CD4-positive, CD25-positive, alpha-beta regulatory T cell (primary cell): ENCODE measurements at places on chromosomes 6 and 20.
A peak's percentile ranks its signal among the peaks of the same experiment; 100 is the strongest.

DNA sequence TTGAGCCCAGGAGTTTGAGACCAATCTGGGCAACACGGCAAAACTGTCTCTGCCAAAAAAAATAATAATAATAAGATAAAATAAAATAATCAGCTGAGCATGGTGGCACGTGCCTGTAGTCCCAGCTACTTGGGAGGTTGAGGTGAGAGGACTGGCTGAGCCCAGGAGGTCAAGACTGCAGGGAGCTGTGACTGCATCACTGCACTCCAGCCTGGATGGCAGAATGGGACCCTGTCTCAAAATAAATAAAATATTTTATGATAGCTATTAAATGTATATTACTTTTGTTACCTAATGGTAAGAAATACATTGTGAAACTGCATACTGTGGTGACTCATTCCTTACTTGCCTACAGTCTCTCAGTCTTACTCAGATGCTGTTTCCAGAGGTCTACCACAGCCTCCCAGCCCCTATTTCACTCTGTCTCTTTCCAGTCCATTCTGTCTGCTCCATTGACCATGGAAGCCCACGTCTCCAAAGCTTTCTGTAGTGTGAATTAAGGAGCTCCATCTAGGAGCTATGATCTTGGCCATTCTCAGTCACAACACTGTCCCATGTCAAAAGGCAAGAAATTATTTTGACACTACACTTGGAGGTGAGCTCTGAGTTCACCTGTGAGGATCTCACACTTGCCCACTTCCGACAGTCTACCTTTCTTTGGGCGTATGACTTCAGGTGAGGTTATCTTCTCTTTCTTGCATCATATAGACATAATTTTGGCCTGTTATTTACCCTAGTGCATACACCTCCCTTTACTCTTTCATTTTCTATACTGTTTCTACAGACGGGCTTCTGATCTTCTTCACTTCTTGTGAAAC is 22.4 kb upstream of the SNX9 start:
- peak; percentile 20 for DNase-seq

- no peak for DNase-seq
Observed at GRCh38 chr6:130517444-130517931, 151.7 kb downstream of the TMEM200A start.

DNA sequence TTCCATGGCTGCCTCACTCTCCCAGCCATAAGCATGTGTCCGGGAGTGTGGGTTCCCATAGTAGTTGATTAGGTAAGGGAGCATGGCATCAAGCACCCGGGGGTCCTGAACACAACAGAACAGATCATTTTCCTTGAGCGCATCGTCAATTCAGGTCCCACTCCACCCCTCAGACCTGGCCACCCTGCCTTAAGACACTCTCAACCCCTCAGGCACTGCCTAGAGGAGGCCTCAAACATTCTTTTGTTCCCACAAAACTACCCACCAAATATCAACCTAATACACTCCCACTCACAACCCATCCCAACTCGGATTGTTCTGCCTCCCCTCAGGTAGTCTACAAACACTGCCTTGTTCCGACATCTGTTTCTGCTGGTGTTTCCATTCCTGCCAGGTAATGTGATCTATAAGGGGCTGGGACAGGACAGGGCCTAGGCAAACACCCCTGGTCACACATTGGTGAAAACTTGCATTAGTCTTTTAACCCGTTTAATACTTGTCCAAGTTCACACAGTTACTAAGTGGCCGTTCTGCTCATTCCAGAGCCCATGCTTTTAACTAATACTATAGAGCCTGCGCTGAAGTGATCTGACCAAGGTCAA is 1.4 kb downstream of the NFS1 start:
- no peak for DNase-seq

GRCh38 chr6:30930506-30930905 is 1.5 kb downstream of the SFTA2 start:
- no peak for DNase-seq

GRCh38 chr20:46022411-46023147 is 6.4 kb upstream of the SLC12A5 start:
- DNase-seq, result peak; percentile 74

- DNase-seq, result no peak
Observed at GRCh38 chr20:50012282-50013263, 29.8 kb downstream of the SNAI1 start.

- no peak for DNase-seq
Observed at GRCh38 chr6:89887452-89888137, 6.7 kb upstream of the GJA10 start.

- DNase-seq, result no peak
Observed at GRCh38 chr6:157813750-157814455, 9.1 kb upstream of the SNX9 start.

DNA sequence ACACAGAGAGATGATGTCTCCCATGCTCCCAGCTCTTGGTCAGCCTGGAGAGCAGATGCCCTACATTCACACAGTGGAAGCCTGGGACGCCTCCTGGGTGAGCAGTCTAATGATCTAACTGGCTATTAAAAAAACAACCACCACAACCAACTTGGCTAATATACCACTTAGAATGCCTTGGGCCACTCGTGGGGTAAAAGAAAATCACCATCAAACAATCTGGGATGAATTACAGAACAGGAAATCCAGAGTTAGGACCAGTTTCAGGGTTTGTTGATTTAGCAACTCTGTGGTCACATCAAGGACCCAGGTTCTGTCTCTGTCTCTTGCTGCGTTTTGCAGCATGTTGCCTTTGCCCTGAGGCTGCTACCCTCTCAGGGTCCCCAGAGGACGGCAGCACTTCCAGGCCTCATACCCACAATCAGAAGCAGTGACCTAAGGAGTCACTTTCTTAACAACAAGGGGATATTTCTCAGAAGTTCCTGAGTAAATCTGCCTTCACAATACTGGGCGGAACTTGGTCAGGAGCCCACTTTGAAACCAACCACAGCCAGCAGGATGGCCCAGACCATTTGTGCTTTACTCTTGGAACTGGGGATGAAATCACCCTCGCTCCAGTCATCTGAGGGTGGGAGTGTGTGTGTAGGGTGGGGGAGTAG is 118.7 kb downstream of the CLIC5 start:
- DNase-seq, result no peak

GRCh38 chr6:37783856-37784584 is 35.5 kb upstream of the ZFAND3 start:
- no peak for DNase-seq

- peak; percentile 67 for DNase-seq
Observed at GRCh38 chr6:158536084-158536890, 23.6 kb upstream of the TMEM181 start.

- DNase-seq, result no peak
Observed at GRCh38 chr6:4889701-4890100, 113.5 kb downstream of the CDYL start.

GRCh38 chr20:19451231-19451922 is 238.9 kb downstream of the SLC24A3 start:
- no peak for DNase-seq

DNA sequence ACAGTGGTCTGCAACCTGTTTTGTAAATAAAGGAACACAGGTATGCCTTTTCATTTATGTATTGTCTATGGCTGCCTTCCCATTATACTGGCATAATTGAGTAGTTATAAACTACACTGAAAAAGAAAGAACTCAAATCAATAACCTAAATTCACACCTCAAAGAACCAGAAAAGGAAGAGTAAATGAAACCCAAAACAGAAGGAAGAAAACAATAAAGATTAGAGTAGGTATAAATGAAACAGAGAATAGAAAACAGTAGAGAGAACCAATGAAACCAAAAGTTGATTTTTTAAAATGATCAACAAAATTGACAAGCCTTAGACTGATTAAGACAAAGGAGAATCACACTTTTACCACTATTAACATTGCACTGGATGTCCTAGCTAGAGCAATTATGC is 34.7 kb downstream of the FAM184A start:
- DNase-seq, result no peak

GRCh38 chr6:116073765-116074440 is 13.2 kb upstream of the FRK start:
- DNase-seq, result no peak

DNA sequence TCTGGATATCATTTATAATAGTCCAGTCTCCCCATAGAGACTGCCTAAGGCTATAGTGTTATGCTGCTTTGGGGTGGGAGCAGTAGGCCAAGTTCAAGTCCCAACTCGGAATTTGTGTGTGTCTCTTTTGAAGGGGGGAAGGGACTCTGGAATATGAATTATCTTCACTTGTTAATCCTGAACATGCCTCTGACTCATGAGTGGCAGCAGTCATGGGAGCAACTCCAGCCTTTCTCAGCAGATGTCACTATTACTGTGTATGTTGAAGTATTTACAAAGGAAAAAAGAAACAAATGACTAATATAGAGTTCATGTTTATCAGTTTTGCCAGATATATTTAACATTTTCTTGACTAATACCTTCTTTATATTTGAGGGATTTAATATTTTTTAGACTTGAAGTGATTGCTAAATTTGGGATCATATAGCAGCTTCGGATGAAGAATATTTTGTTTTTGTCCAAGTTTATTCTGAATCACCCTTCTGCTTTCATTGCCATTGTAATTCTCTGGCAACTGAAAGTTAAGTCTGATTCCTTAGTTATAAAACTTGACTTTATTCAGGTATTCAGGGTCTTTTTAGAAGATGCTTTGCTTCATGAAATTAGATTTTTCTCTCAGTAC is 23.4 kb downstream of the FAM217A start:
- DNase-seq, result no peak
